ENCODE measurements at places on chromosomes 1 and 21. TPM values are rescaled to one million over a fixed set of nuclear protein-coding genes. Genes with fewer than 3 reads are reported as not detected.

ZMPSTE24 gene
- total RNA-seq, result 39.9 TPM

- no peak overlapping the region for H3K27ac ChIP-seq
- no peak overlapping the region for H3K4me3 ChIP-seq
- H3K27me3 ChIP-seq, result no peaks in the 10 kb centered on the region
- no peaks in the 10 kb centered on the region for H3K36me3 ChIP-seq
- 0 out of 2 replicates have a peak, but pooled peaks cover 3% of the 10 kb centered on the region for H3K4me1 ChIP-seq
Observed at GRCh38 chr21:26732432-26733221, 112.6 kb downstream of the ADAMTS1 start.

DNA sequence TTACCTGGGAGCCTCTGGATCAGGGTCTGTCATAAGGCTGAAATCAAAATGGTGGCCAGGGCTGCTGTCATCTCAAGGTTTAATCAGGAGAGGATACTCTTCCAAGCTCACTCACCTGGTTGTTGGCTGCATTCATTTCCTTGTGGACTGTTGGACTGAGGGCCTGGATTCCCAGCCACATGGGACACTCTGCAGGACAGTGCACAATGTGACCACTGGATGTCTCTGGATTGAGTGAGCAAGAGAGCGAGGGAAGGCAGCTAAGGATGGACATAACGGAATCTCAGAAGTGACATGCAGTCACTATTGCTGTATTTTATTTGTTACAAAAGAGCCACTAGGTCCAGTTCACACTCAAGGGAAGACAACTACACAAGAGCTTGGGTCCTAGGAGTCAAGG lies 229.1 kb downstream of the S1PR1 start:
- no peak overlapping the region for H3K27ac ChIP-seq
- H3K27me3 ChIP-seq, result no peaks in the 10 kb centered on the region
- DNase-seq, result peak; percentile 1
- no peak overlapping the region for H3K4me3 ChIP-seq

DNA sequence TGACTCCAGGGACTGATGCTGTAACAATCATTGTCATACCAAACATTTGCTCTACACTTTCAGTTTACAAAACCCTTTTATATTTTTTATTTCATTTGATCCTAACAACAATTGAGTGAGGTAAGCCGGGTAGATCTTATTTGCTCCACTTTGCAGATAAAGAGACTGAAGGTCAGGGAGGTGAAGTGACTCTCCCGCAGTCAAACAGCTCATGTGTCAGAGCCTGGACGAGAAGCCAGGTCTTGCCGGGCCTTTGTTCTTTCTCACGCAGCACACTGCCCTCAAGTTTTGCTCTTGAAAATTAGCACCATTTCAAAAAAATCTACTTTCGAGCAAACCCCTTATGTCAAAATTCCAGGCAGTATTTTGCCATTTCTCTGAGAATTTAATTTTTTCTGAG lies 65.2 kb downstream of the CD247 start:
- no peak overlapping the region for H3K4me3 ChIP-seq
- no peaks in the 10 kb centered on the region for H3K27me3 ChIP-seq
- 0 out of 2 replicates have a peak, but pooled peaks cover 4% of the 10 kb centered on the region for H3K4me1 ChIP-seq
- no peaks in the 10 kb centered on the region for H3K36me3 ChIP-seq

- no peak for DNase-seq
- H3K36me3 ChIP-seq, result no peaks in the 10 kb centered on the region
- H3K27me3 ChIP-seq, result no peaks in the 10 kb centered on the region
- H3K4me3 ChIP-seq, result no peak overlapping the region
- H3K4me1 ChIP-seq, result peaks cover 2% of the 10 kb centered on the region
Observed at GRCh38 chr1:33155877-33156538, 25.8 kb downstream of the TRIM62 start.

DNA sequence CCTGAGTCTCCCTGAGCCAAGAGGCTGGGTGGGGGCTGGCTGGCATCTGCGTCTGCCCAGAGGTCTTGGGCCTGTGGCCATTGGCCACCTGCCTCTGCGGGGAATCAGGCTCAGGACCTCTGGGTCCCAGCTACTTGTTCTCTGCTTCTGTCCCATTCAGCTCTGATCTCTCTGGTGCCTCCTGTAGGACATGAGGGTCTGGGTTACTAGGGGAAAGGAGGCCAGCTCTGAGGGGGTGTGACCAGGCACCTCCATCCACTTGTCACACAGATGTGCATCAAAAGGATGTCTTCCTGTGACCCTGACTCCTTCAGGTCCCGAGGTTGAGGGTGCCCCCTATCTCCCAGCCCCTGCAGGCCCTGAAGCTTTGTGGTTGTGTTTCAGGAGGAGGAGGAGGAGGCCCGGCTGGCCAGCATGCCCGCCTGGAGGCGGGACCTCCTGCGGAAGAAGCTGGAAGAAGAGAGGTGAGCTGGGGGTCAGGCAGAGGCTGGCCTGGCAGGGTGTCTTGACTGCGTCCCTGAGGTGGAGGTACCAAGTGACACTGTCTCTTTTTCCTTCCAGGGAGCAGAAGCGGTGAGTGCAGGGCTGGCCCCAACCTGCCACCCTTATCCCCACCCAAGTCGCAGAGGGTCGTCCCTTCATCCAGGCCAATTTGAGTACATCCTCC lies 9.0 kb downstream of the TNFRSF25 start:
- H3K27me3 ChIP-seq, result no peaks in the 10 kb centered on the region
- no peaks in the 10 kb centered on the region for H3K36me3 ChIP-seq
- H3K4me3 ChIP-seq, result no peak overlapping the region
